GM04503 (cell line): ENCODE measurements at places on chromosomes 4 and X.

- no peak for DNase-seq
Measured at GRCh38 chr4:80927420-80927819, 103.1 kb upstream of the BMP3 start.

DNA sequence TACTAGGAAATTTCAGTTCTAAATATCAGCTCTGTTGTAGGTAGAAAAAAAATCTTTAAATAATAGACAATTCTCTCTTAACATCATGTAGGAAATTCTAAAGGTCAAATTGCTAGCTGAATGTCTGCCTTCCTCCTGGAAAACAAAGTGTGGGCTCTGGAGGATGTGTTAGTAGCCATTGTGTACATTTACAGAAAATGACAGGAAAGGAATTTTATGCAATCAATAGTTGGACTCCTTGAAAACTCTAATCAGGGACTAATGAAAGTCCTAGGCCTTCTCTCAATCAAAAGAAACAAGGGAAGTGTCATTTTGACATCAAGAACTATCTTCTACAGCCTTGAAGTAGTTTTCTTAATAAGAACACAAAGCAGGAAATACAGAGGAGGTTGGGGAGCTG, 174.6 kb downstream of the ANKRD50 start:
- DNase-seq, result no peak

DNA sequence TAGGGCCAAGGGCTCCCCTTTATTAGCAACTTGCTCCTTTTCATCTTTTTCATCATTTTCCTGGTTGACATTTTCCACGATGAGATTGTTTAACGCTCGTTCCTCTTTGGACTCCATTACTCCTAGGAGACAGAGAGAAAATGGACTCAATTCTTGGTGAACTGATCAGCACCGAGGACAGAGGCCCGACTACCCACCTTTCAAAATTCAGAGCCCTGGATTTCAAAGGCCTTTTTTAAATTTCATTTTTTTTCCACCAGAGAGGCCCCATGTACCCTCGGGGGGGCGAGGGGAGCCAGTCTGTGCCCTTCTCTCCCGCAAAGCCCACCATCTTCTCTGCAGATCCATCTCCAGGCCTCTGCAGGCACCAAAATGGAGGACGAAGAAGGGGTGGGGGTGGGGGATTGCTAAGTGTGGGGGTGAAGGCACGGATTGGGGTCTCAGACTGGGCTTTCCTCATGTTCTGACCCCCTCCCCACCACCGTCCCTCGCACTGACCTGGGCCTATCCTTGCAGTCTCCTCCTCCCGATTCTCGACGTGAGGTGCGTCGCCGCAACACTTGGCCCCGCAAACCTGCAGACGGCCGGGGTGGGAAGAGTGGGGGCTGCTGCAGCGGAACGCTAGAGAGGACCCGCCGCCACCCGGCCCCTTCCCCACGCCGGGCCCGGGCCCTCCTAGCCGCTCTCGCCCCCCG, 783 bp downstream of the BEX2 start:
- DNase-seq, result no peak

DNA sequence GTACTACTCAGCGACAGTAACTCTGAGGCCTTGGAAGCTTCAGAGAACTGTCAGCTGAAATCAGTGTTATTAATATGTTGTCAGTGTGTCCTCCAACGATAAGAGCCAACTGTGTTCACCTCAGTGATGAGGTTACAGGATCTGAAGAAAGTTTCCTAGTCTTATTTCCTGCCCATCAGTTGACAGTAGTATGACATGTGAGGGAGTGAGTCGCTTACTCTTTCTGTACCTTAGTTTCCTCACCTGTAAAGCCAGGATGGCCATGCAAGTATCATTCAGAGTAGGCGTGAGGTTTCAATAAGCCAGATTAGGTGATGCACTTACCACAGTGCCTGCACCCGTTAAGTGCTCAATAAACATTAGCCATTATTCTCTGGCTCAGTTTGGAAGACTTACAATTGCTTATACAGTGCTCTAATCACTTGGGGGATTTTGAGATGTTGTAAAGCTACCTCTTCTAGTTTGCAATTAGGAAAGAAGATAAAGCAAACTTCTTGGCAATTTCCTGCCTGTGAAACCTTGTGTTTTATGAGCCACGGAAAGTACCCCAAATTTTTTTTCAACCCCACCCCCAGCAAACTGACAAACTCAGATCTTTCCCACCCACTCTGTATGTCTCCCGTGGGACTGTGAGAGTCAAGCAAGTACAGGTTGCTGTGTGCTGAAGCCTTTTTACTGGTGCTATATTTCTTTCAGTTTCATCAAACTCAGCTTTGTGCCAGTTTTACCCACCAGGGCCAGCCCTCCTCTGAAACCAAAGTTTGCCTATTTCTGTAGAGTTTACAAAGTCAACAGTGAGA, 62.2 kb downstream of the ANXA3 start:
- DNase-seq, result no peak

- DNase-seq, result no peak
Measured at GRCh38 chr4:134935320-134935719, 733.7 kb upstream of the PABPC4L start.

DNA sequence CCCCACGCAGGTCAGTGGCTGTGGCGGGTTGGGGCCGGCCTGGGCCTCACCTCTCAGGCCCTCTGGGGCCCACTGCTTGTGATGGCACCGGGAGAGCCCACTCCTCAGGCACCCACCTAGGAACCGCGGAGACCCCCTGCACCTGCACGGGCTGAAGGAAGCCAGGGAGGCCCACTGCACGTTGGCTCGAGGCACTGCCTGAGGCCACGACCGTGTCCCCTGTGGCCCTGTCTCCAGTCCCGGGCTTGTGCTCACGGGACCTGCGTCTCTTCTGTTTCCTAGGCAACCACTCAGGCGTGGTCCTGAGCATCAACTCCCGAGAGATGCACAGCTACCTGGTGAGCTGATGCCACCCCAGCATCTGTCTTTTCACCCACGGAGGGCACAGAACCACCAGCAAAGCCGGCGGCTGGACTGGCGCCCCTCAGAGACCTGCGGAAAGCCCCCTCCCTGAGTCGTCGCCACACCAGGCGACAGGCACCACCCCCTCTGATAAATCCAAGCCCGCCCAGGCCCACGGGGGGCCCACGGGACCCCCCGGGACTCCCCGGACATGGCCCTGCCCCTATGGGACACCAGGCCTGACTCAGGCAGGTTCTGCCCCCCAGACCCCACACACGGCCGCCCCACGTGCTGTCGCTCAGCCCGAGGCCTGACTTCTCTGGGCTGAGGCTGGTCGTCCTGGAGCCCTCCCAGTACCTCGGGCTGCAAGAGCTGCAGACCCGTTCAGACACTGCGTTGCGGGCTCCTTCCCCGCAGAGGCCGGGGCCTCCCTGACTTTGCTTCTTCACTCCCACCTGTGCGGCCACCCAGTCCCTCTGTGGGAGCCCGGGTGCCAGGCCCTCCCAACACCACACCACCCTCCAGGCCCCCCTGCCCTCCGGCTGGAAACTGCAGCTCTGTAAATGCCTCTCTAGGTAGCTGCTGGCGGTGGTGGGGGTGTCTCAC, 199.5 kb downstream of the AFAP1 start:
- DNase-seq, result no peak

- no peak for DNase-seq
Measured at GRCh38 chr4:6225469-6225868, 25.1 kb upstream of the JAKMIP1 start.

DNA sequence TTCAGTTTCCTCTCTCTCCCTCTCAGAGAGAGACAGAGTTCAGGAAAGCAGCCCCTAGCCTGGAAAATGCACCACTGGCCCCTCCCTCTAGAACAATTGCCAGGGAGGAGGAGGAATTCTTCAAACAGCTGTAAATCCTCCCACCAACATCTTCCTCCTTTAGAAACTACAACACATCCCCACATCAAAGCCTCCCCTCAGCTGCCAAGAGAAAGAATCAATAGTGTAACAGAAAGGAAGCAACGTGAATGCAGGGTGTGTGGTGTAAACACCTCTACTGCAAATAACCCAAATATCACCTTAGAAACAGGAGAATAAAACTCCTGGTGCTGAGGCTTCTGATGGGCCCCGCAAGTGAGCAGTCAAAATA, 249.9 kb upstream of the GATB start:
- DNase-seq, result no peak

DNA sequence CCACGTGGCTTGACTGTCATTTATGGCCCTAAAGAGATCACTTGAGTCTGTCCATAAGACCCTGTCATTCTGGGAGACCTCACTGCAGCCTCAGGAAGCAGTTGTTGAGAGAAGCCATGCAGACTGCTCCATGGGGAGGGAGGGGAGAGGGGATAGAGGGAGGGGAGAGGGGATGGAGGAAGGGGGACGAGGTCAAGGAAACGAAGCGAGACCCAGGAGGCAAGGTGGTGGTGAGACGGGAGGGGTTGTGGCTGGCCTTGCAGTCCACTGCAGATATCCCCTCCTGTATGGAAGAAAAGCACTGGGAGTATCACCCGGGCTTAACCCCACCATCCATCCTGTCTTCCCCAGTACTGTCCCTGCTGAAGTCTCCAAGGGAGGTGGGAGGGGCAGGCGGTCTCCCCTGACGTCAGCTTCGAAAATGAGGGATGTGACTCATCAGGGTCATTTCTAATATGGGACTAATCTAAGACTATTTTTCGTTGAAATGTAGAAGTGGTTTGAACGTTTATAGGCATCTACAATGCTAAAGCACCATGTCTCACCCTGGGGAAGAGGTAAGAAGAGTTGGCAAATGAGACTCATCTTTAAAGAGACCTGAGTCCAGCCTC, 5.6 kb downstream of the TMEM255A start:
- DNase-seq, result no peak

DNA sequence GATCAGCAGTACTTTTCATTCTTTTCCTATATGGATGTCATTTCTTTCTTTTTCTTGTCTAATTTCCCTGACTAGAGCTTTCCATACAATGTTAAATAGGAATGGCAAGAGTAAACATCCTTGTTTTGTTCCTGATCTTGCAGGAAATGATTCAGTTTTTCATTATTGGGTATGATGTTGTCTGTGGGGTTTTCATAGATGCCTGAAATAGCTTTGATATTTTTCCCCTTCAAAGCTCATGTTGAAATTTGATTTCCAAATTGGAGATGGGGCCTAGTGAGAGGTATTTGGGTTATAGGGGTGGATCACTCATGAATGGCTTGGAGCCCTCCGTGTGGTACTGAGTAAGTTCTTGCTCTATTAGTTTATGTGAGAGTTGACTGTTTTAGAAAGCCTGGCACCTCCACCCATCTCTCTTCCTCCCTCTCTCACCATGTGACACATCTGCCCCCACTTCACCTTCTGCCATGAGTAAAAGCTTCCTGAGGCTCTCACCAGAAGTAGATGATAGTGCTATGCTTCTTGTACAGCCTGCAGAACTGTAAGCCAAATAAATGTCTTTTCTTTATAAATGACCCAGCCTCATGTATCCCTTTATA, 22.3 kb upstream of the VSIG1 start:
- DNase-seq, result no peak

DNA sequence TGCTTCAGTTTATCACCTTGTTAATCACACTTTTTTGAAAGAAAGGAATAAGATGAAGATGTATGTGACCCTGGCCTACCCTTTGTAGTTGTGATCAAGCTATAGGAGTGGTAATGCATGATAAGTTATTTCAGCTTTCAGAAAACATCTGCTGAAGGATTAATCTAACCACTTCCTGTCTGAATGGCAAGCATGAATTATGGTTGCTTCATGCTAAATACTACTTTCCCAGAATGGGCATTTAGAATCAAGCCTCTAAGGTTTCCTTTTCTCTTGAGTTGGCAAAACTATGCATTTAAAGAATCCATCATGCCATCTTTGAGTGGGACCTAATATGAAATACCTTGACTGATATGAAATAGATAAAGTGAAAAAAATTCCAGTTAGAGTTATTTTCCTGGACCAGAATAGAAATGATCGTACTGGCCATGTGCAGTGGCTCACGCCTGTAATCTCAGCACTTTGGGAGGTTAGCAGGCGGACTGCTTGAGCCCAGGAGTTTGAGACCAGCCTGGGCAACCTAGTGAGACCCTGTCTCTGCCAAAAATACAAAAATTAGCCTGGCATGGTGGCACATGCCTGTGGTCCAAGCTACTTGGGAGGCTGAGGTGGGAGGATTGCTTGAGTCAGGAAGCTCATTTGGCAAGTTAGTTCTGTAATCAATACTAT, 59.1 kb downstream of the ANXA3 start:
- no peak for DNase-seq

DNA sequence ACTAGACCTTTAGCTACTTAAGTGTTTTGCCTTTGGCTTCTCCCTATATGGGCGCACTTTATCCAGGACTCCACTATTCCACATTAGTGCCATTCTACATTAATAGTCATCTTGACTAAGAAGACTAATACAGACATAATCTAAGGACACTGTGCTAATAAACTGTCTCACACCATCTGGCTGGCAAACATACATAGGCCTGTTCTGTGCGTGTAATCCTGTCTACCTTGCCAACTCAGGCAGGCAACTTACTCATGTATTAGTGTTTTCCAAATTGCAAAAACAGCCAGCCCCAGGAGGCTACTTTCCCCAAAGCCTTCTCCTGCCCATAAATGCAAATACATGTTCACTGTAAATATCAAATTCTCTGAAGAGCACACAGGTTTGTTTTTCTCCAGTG, 587.3 kb downstream of the TMA16 start:
- no peak for DNase-seq

- no peak for DNase-seq
Measured at GRCh38 chr4:59966758-59967157, 1233.4 kb upstream of the ADGRL3 start.

GRCh38 chr4:95545546-95545945, 3.2 kb downstream of the UNC5C start:
- no peak for DNase-seq

- no peak for DNase-seq
Measured at GRCh38 chrX:11438767-11439166, 145.6 kb downstream of the AMELX start.

DNA sequence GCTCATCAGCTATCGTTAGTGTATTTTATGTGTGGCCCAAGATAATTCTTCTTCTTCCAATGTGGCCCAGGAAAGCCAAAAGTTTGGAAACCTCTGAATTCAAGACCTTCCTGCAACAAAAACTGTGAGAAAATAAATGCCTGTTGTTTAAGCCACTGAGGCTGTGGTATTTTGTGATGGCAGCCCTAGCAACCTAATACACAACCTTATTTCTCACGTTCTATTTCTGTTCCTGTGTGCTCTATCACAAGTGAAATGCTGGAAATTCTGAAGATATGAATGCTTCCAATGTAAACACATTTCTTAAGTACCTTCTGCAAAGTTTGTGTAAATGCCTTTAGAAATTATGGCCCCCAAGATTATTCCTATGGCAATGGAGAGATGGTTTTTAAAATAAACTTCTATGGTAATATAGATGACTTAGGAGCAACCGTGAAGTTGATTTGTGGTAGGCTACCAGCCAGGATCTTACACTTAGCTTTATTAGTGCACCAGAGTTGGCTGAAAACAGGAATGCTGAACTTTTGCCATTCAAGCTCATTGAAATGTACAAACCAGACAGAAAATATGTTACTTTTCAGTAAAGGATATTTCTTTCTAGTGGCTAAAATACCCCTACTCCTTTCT, 148.0 kb downstream of the USP46 start:
- no peak for DNase-seq

- no peak for DNase-seq
Measured at GRCh38 chr4:97994765-97995465, 148.4 kb downstream of the STPG2 start.

- no peak for DNase-seq
Measured at GRCh38 chrX:136920001-136920400, 39.5 kb upstream of the RBMX start.
